ENCODE measurements at places on chromosomes 7 and 10.

GRCh38 chr10:113369365-113369694, 183.5 kb upstream of the HABP2 start:
- no peak for DNase-seq

DNA sequence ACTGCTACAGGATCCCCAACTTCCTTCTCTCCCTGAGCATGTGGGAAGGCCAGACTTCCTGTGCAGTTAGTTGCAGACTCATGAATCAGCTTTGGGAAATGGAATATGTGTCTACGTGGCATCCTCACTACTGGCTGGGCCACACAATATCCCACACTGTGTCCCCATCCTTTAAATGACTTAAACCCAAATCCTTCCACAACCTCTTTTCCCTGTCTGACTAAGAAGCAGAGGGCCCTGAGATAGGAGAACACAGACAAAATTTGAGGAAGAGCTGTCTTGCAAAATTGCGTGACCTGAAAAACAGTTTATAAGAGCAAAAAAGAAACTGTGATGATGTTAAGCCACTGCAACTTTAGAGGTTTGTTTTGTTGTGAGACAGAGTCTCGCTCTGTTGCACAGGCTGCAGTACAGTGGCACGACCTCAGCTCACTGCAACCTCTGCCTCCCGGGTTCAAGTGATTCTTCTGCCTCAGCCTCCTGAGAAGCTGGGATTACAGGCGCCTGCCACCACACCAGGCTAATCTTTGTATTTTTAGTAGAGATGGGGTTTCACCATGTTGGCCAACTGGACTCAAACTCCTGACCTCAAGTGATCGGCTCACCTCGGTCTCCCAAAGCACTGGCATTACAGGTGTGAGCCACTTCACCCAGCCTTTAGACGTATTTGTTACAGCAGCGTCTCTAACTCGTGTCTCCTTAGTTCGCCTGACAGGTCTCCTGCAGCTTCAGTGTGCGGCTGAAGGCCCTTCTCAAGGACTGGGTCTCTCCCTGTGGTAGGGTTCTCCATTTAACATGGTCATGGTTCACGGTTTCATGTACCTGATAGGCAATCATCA, 46.9 kb upstream of the SFMBT2 start:
- no peak for DNase-seq

GRCh38 chr7:158672975-158673374, 31.6 kb downstream of the NCAPG2 start:
- no peak for DNase-seq

GRCh38 chr7:151246102-151246850, 2.2 kb downstream of the SMARCD3 start:
- no peak for DNase-seq

- no peak for DNase-seq
These were observed 96.9 kb downstream of the EPDR1 start for GRCh38 chr7:38017320-38017719.

DNA sequence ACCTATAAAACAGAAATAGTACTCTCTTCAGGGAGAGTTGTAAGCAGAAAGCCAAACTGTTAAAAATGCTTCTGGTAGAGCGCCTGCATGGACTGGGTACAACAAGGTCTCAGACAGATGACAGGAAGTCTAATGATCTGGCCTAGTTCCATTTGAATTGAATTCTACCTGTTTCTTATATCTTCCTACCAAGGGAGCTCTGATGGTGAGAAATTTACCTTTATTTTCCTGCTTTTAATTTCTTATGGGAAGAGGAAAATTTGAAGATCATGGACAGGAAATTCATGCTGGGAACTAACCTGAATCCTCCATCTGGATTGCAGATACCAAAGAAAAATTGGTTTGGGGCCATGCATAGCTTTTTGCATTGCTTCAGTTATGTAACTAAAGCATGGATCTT, 63.3 kb downstream of the BMPER start:
- no peak for DNase-seq

GRCh38 chr7:38318803-38319416, 45.5 kb upstream of the TARP start:
- DNase-seq: no peak

- DNase-seq: peak; percentile 26
These were observed 29.5 kb downstream of the CTNNA3 start for GRCh38 chr10:67666416-67667034.

- no peak for DNase-seq
These were observed 74.3 kb upstream of the PCGF5 start for GRCh38 chr10:91146146-91146545.

DNA sequence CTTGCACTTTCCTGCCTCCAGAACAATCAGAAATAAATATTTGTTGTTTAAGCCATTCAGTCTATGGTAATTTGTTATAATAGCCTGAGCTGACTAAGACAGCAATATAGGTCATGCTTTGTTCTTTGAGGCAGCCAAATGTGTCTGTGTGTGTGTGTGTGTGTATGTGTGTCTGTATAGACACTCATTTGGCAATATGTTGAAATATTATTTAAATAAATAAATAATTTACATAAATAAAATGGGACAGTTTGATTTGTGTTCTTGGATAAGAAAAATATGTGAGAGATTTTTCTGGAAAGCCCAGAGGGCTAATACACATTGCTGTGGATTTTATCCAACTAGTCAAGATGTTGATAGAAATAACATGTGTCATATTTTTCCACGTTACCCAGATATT, 140.2 kb downstream of the PTN start:
- no peak for DNase-seq

- DNase-seq: no peak
These were observed 526.1 kb downstream of the LRMDA start for GRCh38 chr10:75957314-75958120.

DNA sequence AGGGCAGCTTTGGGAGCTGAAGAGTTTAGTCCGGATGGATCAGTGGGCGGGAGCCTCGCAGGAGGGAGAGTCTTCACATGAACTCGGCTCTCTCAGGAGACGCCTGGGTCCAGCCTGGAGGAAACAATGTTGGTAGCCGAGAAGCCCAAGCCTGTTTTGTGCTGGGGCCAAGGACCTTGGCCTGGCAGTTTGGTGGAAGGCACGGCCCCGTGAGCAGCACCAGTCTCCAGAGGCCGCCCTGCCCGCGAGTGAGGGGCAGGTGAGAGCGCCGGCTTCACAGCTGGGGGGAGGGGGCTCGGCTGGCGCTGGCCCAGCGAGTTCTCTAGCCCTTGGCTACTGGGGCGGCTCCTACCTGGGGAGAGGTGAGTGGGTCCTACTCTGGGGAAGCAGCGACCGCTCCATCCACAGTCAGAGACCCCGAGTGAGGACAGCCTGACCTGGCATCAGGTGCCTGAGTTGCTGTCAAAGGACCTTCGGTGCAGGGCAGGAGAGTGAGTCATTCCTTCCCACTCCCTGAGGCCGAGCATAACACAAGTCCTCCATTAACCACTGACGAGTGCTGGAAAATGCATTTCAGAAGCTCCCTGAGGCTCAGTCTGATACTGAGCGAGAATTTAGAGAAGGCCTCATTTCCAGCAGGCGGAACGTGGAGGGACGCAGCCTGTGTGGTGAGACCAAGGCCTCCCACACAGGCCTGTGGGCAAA, 89.3 kb upstream of the DIP2C start:
- no peak for DNase-seq

GRCh38 chr10:11756766-11757315, 14.7 kb downstream of the ECHDC3 start:
- DNase-seq: no peak

DNA sequence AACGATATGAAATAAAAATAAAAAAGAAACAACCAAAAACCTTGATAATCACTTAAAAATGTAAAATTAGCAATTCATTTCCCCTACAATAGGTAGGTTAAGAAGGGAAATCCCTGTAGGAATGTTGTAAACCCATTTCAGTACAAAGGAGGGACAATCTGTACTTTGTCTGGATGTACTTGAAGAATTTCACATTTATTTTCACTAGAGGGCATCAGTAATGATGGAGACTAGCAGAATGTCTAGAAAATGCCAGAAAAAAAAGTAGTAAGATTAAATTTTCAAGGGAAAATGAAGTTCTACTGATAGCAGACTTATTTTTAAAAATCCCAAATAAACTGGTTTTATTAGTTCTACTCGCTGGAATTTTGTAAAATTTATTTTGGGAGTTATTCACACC, 209.0 kb upstream of the FZD1 start:
- DNase-seq: no peak

DNA sequence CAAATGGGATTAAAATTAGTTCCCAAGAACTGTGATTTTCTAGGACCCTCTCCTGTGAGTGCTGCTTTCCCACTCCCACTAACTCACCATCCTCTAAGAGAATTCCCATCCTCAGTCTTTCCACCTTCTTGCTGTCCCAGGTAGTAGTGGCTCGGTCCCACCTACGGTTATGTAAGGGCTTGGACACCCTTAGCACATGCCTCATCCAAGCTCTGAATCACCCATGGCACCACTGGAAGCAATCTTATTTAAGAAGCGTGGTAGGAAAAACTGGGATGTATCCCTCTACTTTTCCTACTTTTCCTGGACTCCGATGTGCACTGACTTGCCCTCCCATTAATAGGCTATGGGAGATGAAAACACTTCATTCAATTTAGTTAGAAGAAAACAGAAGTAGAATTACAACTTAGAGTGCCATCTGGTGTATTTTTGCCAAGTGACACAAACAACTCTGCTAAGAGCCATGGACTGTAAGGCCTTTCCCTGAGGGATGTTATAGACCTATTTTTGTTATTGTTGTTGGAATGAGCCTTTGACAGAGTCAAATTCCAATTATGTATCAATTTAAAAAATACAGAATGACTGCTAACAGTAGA, 13.7 kb upstream of the ANKRD22 start:
- DNase-seq: no peak

DNA sequence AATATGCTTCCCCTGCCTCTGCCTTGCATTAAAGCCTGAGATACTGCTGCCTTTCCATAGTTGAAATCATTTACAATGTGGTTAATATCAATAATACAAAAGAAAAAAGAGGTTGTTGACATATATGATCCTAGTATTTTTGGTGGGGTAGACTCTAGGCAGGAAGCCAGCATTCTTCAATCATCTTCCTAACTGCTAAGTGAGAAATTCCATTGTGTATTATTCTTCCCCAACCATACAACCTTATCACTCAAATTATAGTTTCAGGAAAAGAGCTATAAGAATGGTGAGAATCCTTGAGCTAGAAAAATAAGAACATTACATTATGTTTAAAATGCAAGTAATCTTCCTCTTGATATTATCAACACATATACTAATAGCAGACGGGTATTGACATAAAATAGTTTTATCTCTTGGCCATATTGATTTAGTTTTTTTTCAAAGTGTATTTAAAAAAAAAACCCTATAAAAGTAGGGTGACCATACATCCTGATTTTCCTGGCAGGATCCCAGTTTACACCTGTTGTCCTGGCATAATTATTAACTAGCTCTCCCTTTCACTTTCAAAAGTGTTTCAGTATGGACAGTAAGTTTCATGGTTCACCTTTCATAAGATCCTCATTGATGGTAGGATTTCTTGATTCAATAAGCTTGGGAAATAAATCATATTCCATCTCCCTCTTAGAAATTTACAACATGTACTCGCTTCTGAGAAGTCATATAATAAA, 33.4 kb upstream of the WASL start:
- no peak for DNase-seq

DNA sequence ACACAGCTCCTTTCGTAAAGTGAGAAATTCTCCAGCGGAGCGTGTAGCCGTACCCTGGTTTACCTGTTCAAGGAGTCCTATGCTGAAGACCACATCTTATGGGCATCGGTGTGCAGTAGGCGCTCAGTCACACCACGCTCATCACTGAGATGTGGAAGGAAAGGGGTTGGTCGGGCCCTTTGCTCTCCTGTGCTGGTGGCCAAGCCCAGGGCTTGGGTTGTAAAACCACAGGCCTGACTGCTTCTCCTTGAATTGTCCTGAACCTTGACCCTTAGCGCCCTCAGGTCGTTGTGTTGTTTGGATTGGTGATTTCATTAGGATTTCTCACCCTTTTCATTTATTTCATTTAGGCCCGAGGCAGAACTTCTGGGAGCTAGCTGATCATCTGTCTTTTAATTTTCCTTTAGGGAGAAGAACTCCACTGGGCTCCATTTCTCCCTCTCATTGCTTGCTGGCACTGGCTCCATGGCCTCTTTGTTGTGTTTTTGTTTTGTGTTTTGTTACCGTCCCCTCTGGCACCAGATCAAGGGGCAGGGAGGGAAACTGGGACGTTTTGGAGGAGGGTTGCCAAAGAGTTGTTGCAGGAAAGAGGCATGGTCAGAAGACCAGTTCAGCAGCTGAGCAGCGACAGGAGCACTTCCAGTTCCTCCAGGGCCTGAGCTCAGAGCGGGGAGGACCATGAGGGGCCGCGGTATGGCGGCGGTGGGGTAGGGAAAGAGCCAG, 511.4 kb upstream of the GALNT17 start:
- no peak for DNase-seq

- no peak for DNase-seq
These were observed 5.3 kb upstream of the LAMB1 start for GRCh38 chr7:108008240-108008639.

- DNase-seq: no peak
These were observed 90.9 kb downstream of the NT5C2 start for GRCh38 chr10:103102195-103102594.

DNA sequence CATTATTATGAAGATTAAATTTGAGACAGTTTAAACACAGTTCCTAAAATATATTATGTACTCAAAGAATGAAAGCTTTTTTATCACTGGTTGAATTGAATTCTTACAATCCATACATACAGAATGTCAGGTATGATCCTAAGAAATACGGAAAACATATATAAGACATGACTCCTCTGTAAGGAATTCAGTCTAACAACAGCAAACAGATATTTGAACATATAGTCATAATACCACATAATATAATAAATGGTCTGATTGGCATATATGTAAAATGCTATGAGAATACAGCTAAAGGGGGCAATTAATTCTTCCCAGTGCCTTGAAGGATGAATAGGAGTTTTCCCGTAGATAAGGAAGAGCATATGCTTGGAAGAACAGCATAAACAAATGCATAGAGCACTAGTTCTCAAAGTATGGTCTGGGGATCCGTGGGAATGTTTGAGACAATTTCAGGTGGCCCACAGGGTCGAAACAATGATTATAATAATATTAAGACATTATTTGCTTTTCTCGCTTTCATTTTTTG, 10.6 kb upstream of the ARID5B start:
- DNase-seq: no peak

- DNase-seq: peak; percentile 48
These were observed 17.6 kb downstream of the ZDHHC16 start for GRCh38 chr10:97463363-97464132.

- no peak for DNase-seq
These were observed 15.8 kb upstream of the DOCK1 start for GRCh38 chr10:126889421-126889820.

- DNase-seq: peak; percentile 92
These were observed 5.7 kb downstream of the GATA3 start for GRCh38 chr10:8060010-8060703.

- DNase-seq: no peak
These were observed 108.4 kb downstream of the ZNF365 start for GRCh38 chr10:62482581-62482980.

DNA sequence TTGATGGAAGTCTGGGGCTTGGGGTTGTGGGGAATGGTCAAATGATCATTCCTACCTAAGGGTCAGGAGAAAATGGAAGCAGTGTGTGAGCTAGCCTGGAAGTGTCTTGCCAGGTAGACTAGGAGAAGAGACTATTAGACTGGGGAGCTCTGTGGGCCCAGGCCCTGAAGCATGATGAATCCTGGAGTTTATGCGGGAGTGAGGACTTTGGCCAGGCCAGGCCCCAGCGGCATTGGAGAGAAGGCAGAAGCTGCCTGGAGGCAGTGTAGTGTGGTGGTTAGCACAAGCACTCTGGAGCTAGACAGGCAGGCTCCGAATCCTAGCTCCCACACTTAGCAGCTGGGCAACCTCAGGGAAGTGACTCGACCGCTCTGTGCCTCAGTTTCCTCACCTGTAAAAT, 29.3 kb downstream of the ZMIZ1 start:
- DNase-seq: no peak
